Bone marrow (tissue), 2 donors: ENCODE measurements at places on chromosomes 12 and 14.

GRCh38 chr12:31390991-31391390, 65.0 kb upstream of the SINHCAF start:
- DNase-seq: no peak

DNA sequence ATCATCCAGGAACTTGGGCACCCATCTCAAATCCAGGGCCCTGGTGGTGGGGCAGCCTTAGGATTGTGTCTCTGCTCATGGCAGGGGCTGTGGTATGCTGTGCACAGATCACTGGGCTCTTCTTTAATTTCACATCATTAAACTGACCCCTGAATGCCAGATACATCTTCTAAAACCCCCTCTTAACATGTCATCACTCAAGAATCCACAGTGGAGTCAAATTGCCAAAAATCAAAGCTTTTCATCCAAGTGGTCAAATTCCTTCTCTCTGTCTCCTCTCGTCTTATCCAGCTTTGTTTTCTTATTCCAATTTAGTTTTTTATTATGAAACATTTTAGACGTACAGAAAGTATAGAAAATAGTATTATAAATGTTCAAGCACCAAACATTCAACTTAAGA, 97.5 kb downstream of the ADCK1 start:
- no peak for DNase-seq

- DNase-seq: no peak
Measured at GRCh38 chr12:31206038-31206670, 119.8 kb downstream of the SINHCAF start.

DNA sequence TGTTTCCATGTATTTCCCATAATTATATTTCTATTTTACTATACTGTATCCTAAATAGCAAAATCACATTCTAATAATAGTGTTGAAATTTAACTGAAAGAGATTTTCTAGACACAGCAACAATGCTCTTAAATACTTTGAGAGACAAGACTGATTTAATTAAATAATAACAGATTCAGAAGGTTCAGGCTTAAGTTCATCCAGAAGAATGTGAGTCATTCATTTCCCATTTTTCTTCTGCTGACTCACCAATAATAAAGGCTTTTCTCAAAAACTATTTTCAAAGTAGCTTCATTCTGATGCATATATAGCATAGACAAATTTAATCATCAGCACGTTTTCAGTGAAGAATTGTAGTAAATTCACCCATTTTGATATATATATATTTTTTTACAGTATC, 481.4 kb downstream of the MDGA2 start:
- no peak for DNase-seq

- peak; percentile 39 for DNase-seq
Measured at GRCh38 chr12:53054112-53054878, 4.4 kb downstream of the TNS2 start.

GRCh38 chr14:71556730-71557129, 375.5 kb upstream of the RGS6 start:
- no peak for DNase-seq

DNA sequence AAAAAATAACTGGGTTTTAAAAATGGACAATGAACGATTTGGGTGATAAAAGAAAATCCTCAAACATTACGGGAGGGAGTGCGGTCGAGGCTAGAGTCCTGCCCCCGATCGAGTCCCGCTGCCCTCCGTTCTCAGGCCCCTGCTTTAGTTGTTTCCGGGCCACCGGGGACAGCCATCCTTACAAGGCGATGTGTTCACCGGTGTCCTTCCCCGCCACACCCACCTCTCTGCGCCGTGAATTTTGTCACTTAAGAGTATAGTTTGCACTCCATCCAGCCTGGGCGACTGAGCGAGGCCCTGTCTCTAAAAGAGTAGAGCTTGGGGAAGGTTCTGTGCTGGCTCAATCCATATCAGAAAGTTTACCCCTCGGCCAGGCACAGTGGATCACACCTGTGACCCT, 2.9 kb downstream of the ULK1 start:
- no peak for DNase-seq

DNA sequence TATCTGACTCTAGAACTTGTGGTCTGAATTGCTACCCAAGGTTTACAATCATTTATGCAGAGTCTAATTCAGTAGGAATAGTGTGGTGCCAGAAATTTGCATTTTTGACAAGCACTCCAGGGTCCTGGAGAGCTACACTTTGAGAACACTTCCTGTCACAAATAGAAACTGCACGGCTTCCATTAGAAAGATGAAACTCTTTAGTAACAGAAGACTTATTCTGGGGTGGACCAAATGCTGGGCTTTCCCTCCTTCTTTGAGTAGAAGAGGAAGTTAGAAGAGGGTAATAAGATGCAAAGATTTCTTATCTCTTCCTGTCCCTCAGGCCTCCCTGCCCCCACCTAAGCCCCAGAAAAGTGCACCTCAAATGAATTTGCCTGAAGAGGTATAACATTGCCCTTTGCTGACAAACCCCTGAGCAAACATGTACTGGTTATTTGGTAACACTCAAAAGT, 28.4 kb downstream of the DGLUCY start:
- peak; percentile 73 for DNase-seq
